ENCODE measurements at places on chromosomes 11 and 22.
A peak's percentile ranks its signal among the peaks of the same experiment; 100 is the strongest.

DNA sequence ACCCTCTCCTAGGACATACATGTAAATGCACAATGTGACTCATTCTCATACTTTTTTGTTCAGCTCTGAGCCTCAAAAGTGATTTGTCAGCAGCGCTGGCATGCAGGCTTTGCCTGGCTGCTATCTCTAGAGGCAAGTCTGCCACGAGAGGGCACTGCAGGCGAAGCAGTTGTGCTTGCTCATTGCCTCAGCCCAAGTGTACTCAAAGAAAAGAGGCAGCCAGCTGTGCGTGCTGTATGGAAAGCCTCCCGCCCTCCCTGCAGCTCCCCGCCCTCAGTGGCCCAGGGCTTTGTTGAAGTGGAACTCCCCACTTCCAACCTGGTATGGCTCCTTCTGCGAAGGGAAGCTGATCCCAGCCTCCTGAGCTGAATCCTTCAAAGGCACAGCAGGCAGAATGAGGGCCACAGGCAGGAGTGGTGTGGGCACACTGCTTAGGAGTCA, 16.3 kb downstream of the SDHAF2 start:
- peak; percentile 39 for DNase-seq

- no peak for DNase-seq
Observed at GRCh38 chr11:92558323-92558722, 333.7 kb downstream of the FAT3 start.

DNA sequence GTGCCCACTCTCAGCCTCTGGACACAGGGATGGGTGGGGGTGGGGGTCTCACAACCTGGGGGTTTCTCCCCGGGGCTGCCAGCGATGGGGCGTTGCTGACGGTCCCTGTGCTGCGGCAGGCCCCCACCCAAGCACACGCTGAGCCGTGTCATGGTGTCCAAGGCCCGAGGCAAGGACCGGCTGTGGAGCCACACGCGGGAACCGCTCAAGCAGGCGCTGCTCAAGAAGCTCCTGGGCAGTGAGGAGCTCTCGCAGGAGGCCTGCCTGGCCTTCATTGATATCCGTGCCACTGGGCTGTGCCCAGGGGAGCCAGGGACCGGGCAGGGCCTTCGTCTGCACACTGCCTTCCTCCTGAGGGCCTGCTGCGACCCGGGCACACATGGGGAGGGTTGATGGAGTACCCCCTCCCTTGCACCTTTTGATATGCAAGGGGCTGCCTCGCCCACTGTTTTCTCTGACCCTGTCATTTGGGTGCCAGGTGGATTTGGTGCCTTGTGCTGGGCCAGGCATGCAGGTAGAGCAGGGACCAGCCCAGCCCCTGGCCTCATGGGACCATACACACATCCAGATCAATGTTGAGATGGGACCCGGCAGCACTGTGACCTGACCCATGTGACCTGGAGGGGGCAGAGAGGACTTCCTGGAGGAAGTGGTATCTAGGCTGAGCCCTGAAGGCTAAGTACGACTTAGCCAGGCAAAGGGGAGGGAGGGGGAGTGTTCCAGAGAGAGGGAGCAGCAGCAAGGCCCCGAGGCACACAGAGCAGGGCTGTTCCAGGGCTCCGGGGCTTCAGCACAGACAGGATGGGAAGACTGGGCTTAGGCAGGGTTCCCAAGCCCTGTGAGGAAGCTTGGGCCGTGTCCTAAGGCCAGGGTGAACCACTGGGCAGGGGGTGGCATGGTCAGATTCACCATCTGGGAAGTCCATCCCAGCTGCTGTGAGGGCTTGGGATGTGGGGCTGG, 75.2 kb downstream of the MYO7A start:
- DNase-seq, result no peak

- DNase-seq, result no peak
Observed at GRCh38 chr11:116037861-116038260, 533.6 kb upstream of the CADM1 start.

DNA sequence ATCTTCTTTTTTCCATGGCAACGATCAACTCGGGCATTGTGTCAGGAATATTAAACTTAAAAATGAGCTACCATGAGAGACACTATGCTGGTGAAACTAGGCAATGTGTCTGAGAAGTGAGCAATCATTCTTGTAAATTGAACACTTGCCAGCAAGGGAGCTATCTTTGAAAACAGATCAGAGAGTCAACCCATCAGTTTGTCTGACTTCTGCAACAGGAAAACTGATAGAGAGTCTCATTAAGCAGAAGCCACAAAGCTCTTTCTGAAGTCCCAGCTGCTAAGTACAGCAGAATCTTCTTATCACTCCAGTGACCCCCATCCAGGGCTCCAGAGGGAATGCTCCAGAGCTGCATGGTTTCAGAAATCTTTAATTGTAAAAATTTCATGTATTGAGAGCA, 114.7 kb downstream of the MSANTD4 start:
- no peak for DNase-seq

- no peak for DNase-seq
Observed at GRCh38 chr11:131370090-131370751, at the start of gene NTM. TSS of gene NTM (plus strand) at chr11:131370615.

DNA sequence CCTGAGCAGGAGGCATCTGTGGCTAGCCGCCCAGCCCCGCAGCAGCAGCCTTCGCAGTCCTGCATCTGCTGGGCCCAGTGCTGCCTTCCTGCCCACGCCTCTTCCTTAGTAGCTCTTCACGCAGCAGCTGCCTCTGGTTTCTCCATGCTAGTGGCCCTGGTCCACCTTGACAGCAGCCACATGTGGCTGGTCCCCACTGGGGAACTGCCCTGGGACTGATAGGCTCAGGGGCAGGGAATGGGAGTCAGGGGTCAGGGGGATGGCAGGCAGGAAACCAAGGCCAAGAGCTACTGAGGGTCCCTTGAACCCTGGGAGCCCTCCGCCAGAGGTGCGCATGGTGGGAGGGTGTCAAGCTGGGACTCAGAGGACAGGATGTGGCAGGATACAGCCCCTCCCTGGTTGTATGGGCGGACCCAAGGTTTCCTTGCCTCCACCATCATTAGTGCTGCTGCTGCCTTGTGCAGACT, 99.4 kb upstream of the PITPNB start:
- DNase-seq, result no peak

DNA sequence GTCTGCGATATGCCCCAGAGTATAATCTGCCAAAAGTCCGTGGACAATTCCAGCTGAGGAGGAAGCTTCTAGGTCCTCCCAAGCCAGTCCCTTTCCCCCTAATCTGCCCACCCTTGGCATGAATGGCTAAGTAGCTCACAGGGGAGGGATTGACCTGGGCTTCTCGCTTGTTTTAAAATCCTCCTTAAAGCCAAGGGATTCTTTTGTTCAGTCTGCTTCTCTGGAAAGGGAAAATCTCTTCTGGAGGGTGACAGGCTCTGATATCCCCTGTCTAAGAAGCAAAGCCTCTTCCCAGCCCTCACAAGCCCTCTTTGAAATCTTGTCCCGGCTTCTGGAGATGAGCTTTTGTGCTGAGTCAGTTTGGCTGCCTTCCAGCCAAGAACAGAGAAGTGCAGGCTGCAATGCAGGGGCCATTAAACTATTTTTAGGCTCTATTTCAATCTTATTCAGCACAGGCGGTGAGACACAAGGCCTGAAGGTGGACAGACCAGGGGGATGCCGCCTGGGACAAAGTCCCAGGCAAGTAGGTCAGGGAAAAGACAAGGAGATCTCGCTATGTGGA, 23.9 kb downstream of the NEFH start:
- DNase-seq, result no peak

- DNase-seq, result no peak
Observed at GRCh38 chr11:16195651-16196050, 160.7 kb downstream of the SOX6 start.

DNA sequence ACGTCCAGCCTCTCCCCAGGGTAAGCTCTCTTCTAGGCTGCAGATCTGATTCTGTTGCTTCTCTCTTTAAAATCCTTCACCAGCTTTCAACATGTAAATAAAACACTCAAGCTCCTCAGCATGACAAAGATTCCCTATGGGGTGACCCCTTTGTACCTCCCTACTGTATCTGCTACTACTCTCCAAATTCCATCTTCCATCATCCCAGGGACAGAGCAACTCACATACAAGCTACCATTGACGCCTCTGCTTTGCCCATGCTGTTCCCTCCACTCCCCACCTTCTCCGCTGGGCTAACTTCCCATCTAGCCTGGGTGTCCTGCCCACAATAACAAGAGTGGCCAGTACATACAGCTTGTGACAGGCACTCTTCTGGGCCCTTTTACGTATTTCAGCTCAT, 207.5 kb upstream of the ZBED5 start:
- DNase-seq, result no peak

GRCh38 chr11:14193644-14194043, 165.3 kb downstream of the RRAS2 start:
- DNase-seq, result no peak

- DNase-seq, result no peak
Observed at GRCh38 chr22:17922925-17923903, 101.1 kb downstream of the MICAL3 start.

DNA sequence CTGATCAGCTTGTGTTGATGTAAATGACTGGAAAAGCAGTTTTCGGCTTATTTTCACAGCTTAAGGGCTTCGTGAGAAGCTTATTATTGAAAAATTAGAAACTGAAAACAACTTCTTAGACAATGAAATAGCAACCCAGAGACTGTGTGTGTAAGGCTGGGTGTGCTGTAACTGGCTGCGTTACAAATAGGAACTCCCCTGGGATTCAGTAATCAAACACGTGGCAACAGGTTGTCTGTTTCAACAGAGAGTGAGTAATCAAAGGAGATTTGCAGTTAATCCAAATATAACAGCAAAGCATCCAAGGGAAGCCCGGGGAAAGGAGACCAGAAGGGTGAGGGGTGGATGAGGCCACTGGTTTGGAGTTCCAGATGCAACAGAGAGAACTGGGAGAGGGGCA, 19.2 kb downstream of the NTM start:
- no peak for DNase-seq

DNA sequence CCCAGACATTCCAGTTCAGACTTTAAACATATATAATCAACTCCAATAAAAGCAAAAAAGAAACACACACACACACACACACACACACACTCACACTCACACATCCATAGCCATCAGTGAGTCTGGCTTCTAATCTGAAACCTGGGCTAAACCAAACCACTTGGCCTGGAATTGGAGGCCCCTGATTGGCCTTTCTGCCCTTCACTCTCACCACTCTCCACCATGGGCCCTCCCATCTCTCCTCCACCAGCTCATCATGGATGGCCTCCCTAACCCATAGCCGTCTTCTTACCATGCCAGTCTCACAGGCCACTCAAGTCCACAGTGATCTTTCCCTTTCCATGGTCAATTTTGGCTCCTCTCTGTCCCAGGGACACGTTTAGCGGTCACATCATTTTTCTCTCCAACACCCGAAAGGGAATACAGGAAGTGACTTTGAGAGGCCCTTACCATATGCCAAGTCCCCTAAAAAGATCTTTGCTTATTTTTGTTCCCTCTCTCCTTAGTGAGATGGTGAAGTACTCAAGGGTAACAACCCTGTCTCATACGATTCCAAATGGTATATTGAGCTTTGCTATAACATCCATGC, 66.6 kb downstream of the ENDOD1 start:
- DNase-seq, result no peak

DNA sequence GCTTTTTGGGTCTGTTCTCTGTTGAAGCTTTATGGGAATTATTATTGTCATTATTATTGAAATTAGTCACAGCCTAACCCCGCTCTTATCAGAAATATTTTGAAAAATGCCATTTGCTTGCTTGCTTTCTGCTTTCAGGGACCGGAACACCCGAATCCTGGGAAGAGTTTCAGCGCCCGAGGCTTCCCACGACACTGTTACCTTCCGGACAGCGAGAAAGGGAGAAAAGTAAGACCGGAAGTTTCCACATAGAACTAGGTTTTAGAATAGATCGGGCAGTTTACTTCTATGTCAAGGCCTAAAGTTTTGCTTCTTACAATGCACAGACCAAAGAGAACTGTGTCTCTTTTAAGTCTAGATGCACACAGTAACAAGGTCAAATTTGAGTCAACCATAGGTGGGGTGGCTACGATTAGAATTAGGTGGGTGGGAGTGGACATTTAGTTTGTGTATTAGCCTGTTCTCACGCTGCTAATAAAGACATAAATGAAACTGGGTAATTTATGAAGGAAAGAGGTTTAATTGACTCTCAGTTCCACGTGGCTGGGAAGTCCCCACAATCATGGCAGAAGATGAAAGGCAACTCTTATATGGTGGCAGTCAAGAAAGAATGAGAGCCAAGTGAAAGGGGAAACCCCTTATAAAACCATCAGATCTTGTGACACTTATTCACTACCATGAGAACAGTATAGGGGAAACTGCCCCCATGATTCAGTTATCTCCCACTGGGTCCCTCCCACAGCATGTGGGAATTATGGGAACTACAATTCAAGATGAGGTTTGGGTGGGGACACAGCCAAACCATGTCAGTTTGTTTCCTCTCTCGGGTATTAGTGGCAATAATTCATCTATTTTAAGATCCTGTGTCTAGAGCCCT, 12.9 kb downstream of the MPEG1 start:
- no peak for DNase-seq

- DNase-seq, result no peak
Observed at GRCh38 chr11:131307506-131307905, 62.9 kb upstream of the NTM start.

- no peak for DNase-seq
Observed at GRCh38 chr11:23425381-23425780, 565.1 kb upstream of the CCDC179 start.

DNA sequence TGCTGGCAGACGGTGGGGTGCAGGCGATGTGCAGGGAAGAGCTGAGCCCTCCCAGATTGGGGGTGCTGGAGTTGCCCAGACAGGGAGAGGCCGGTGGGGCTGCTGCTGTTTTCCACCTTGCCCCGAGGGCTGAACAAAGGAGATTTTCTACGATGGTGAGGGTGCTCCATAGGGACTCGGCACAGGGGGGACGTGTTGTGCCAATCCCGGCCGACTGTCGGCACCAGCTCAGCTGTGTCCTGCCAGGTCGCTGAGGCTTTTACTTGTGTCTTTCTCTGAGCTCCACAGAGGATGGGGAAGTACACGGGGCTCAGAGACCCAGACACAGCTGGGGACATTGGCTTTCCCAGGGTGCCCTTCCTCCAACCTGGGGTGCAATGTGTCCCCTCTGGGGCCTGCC, 816.8 kb downstream of the BRD1 start:
- no peak for DNase-seq

DNA sequence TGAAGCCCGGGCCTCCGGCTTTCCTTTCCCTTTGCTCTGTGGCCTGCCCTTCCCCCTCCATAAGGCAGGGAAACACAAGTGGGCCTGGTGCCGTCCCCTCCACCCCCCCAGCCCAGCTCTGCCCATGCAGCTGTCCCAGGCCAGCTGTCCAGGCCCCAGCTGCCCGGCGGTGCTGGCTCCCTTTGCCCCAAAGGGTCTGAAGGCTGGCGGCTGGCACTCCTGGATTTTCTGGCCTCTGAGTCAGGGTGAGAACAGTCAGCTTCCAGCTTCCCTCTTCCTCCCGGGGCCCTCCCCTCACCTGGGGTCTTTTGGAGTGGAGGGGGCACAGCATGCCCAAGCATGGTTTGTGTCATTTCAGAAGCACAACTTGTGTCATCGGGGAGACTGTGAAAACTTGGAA, 27.8 kb downstream of the CD82 start:
- no peak for DNase-seq

- no peak for DNase-seq
Observed at GRCh38 chr11:22467248-22467647, 129.1 kb downstream of the SLC17A6 start.

DNA sequence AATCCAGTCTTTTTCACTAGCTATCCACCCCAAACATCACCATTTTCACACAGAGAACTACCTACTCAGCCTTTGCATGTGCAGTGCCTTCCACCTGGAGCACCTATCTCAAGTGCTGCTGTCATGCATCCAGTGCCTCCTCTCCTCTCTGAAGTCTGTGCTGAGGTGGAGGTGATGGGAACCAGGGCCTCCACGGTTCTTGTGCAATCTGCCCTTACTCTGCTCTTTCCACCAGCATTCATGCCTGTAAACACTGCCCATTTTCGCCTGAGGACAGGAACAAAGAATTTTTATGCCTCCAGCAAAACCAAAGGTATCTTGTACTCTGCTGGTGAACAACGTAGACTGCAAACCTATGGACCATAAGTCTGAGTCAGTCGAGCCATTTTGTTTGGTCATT, 27.0 kb downstream of the PITPNB start:
- no peak for DNase-seq
